ENCODE measurements at places on chromosomes 5 and 9. TPM values are rescaled to one million over a fixed set of nuclear protein-coding genes. Genes with fewer than 3 reads are reported as not detected.

LCN1 gene
- not detected for total RNA-seq

SPATA31D4 gene
- not detected for total RNA-seq

RALGDS gene
- 71.1 TPM for total RNA-seq

PFN3 gene
- total RNA-seq: not detected

PLK2 gene
- 37.5 TPM for total RNA-seq

PARP8 gene
- 54.6 TPM for total RNA-seq

- no peaks in the 10 kb centered on the region for H3K27me3 ChIP-seq
- H3K36me3 ChIP-seq: no peaks in the 10 kb centered on the region
- no peak for DNase-seq
- H3K4me3 ChIP-seq: no peak overlapping the region
Measured at GRCh38 chr5:54095969-54096368, 214.4 kb downstream of the ARL15 start.

DNA sequence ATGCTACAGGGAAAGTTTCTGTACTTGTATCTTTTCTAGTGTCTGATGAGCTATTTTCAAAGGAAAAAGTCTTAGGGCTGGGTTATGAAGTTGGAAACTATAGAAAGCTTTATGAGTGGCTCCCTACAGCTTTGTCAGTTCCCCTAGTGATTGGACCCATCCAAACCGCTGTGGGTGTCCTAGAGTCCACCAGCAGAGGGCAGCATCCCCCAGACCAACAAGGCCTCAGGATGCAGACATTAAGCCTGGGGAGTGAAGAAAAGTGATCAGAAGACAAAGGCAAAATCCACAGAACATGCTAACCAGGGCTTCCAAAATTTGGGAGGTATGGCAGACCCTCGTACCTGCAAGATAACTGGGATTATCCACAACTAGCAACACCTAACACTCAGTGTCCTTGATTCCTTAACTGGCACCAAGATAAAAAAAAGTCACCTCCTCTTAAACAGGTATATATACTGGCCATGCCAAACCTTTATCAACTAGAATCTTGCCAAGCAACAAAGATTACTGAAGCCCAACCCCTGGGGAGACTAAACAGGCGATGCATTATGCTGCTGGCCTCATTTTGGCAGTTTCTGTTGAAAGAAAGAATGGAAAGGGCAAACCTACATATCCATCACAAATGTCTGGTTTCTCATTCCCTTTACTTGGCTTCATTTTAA lies 110.4 kb upstream of the NR5A1 start:
- DNase-seq: peak; percentile 77
- H3K4me1 ChIP-seq: no peaks in the 10 kb centered on the region
- no peaks in the 10 kb centered on the region for H3K36me3 ChIP-seq

GRCh38 chr5:137735555-137736284 lies at the start of gene KLHL3:
KLHL3 (minus strand) TSS chr5:137736089; CDS start chr5:137735646, 443 bp downstream.
- peaks cover 30% of the 10 kb centered on the region for H3K4me1 ChIP-seq
- H3K27ac ChIP-seq: peak within 1 kb of the TSS; percentile 42
- no peaks in the 10 kb centered on the region for H3K36me3 ChIP-seq
- H3K27me3 ChIP-seq: no peaks in the 10 kb centered on the region
- DNase-seq: peak; percentile 46
- H3K4me3 ChIP-seq: peak within 1 kb of the TSS; percentile 48

DNA sequence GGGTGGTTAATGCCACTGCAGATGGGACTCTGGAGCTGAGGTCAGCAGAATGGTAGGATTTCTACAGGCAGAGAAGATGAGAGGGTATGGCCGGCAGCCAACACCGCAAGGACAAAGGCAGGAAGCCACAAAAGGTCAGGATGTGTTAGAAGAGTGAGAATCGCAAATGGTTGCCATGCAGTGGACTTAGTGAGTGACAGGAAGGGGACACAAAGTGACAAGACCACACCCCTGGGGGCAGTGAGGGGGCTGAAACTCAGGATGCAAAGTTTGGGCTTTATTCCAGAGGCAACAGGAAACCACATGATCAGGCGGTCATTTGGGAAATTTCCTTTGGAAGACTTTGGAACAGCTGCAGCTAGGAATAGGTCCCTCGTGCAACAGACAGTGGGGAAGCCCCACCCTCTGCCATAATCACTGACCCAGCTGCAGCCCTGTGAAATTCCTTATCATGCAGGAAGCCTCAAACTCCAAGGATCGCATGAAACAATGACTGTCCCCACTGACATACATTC lies 14.2 kb upstream of the CCDC180 start:
- H3K36me3 ChIP-seq: peaks cover 18% of the 10 kb centered on the region
- H3K27ac ChIP-seq: peak overlapping the region; percentile 13
- H3K4me3 ChIP-seq: no peak overlapping the region
- peaks cover 21% of the 10 kb centered on the region for H3K4me1 ChIP-seq
- H3K27me3 ChIP-seq: no peaks in the 10 kb centered on the region

DNA sequence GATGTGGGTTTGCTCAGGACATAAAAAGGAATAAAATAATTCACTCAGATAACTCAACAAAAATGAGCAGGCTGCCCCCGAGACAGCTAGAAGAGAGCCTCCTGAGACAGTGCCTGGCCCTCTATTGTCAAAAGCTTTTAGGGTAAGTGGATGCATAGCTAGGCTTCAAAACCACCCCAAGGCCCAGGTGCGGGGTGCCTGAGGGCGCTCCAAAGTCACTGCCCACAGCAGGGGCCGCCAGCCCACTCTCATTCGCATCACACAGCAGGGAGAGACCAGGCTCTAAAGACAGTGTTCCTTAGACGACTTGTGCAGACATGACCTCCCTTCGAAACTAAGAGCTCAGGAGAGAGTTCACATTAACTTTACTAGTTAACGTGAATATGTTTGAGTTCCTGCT lies 271.5 kb downstream of the FSTL4 start:
- no peak overlapping the region for H3K4me3 ChIP-seq
- no peaks in the 10 kb centered on the region for H3K27me3 ChIP-seq
- no peaks in the 10 kb centered on the region for H3K36me3 ChIP-seq
- no peak for DNase-seq
- no peak overlapping the region for H3K27ac ChIP-seq
- no peaks in the 10 kb centered on the region for H3K4me1 ChIP-seq

DNA sequence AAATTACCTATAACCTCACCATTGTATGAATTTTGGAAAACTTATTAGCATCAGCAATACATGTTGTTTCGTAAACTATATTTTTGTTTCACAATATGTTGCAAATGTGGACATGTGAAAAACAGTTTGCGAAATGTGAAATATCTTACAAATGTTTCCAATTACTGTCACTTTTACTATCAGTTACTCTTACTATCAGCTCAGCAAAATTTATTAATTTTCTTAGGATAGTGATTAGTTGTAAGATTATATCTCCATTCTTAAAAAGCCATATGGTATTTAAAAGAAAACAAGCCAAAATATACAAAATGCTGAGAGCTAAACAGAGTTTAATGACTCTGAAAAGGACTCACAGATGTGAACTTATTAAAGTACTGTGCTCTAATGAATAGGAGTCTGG lies 111.9 kb upstream of the LPAR1 start:
- no peak overlapping the region for H3K4me3 ChIP-seq
- no peaks in the 10 kb centered on the region for H3K4me1 ChIP-seq
- H3K27me3 ChIP-seq: no peaks in the 10 kb centered on the region
- H3K36me3 ChIP-seq: no peaks in the 10 kb centered on the region
- DNase-seq: no peak

DNA sequence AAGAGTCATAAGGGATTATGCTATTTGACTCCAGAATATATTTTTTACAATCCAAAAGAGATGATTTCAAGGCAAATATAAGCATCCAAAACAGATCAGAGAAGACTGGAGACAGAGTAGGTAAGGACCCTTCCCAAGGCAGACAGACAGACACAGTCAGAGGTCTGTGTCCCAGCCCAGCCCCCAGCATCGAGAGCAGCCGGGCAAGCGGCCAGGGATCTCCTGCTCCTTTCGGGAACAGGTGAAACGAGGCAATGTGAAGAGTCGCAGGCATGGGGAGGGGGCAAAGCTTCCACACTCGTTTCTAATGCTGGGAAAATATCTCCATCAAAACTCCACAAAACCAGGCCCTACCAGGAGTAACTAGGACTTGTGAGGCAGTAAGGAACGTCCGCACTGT lies 5.8 kb downstream of the PAEP start:
- no peaks in the 10 kb centered on the region for H3K4me1 ChIP-seq
- no peak overlapping the region for H3K4me3 ChIP-seq
- H3K27me3 ChIP-seq: peaks cover 18% of the 10 kb centered on the region
- no peak overlapping the region for H3K27ac ChIP-seq

GRCh38 chr5:181222630-181223057 lies 437 bp upstream of the TRIM41 start:
- H3K4me3 ChIP-seq: peak overlapping the region; percentile 84
- no peaks in the 10 kb centered on the region for H3K27me3 ChIP-seq
- peaks cover 45% of the 10 kb centered on the region for H3K4me1 ChIP-seq
- H3K36me3 ChIP-seq: peaks cover 12% of the 10 kb centered on the region
- peak overlapping the region; percentile 97 for H3K27ac ChIP-seq

- H3K36me3 ChIP-seq: no peaks in the 10 kb centered on the region
- no peaks in the 10 kb centered on the region for H3K4me1 ChIP-seq
- DNase-seq: no peak
- no peaks in the 10 kb centered on the region for H3K27me3 ChIP-seq
Measured at GRCh38 chr9:23232831-23233230, 593.2 kb downstream of the ELAVL2 start.

- no peaks in the 10 kb centered on the region for H3K4me1 ChIP-seq
- H3K27ac ChIP-seq: no peak overlapping the region
- no peaks in the 10 kb centered on the region for H3K36me3 ChIP-seq
- no peaks in the 10 kb centered on the region for H3K27me3 ChIP-seq
- DNase-seq: no peak
Measured at GRCh38 chr9:30925126-30925525, 1459.3 kb upstream of the ACO1 start.

DNA sequence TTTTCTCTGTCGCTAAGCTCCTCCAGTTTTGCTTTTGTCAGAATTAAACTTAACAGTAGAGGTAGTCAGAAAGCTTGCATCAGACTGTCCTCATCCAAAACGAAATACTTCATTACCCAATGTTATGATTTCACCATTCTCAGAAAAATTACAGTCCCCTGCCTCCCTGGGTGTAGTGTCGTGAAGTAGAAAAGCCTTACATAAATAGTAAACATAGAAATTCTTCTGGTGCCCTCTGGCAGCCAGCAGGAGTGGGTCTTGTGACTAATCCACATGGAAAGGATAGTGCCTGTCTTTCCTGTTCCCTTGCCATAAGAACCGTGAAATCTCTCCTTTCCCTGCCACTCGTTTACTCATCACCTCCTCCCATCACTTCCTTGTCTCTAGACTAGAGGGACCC lies 230.6 kb downstream of the GNA14 start:
- H3K36me3 ChIP-seq: peaks cover 5% of the 10 kb centered on the region
- H3K4me1 ChIP-seq: peaks cover 15% of the 10 kb centered on the region
- H3K27me3 ChIP-seq: no peaks in the 10 kb centered on the region
- DNase-seq: no peak
- peak overlapping the region; percentile 15 for H3K27ac ChIP-seq

GRCh38 chr5:36177154-36177553 lies 25.2 kb downstream of the SKP2 start:
- H3K27me3 ChIP-seq: no peaks in the 10 kb centered on the region
- no peak for DNase-seq
- no peak overlapping the region for H3K27ac ChIP-seq

DNA sequence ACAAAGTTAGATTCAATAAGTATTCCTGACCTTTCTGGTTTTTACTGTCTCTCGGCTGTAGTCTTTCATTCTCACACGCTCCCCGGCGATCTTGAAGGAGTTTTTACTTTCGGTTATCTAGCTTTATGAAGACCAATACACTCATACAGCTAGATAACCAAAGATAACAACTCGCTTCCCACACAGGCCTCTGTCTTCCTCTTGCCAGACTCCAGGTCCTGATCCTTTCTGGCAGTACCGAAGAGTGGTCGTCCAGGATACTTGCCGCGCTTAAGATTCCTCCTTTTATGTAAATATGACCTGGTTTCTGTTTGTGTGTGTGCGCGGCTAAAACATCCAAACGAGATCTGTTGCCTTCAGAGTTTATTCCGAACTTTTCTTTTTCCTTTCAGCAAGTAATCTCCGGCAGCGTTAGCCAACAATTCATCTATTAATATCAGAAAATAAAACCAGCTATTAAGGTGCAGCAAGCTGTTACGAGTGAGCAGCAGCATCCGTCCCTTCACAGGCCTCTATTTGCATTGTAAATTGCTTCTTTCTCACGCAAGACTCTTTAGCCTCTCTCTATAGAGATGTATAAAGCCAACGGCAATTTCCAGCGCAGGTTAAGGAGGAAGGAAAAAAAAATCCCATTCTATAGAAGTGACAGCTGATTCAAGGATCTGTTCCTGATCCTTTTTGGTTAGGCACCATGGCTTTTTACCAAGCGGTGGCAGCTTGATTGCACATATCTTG lies 216.1 kb downstream of the MEF2C start:
- H3K27me3 ChIP-seq: peaks cover 100% of the 10 kb centered on the region
- H3K4me3 ChIP-seq: peak overlapping the region; percentile 45
- no peak for DNase-seq
- H3K36me3 ChIP-seq: no peaks in the 10 kb centered on the region
- H3K4me1 ChIP-seq: peaks cover 16% of the 10 kb centered on the region
- no peak overlapping the region for H3K27ac ChIP-seq

GRCh38 chr9:14308853-14309145 lies 5.1 kb downstream of the NFIB start:
- H3K27me3 ChIP-seq: no peaks in the 10 kb centered on the region
- H3K4me3 ChIP-seq: peak overlapping the region; percentile 71
- H3K36me3 ChIP-seq: no peaks in the 10 kb centered on the region
- no peaks in the 10 kb centered on the region for H3K4me1 ChIP-seq

DNA sequence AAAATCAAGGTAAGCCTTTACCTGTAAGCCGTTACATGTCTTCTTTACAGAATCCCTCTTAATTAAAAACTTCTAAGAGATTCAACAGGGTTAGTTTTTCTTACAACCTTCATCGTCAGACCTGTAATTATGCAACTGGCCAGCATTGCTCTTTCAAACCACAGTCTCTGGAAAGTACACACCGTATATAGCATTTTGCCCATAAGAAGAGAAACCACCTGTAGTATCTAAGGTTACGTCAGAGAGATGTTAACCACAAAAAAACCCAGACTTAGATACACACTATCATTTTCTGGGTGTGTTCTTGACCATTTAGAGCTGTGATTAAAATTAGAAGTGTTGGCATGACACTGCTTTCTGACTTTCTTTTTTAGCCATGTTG lies 140.0 kb downstream of the MUSK start:
- no peak overlapping the region for H3K4me3 ChIP-seq
- H3K36me3 ChIP-seq: no peaks in the 10 kb centered on the region
- H3K4me1 ChIP-seq: no peaks in the 10 kb centered on the region
- H3K27ac ChIP-seq: no peak overlapping the region
- no peaks in the 10 kb centered on the region for H3K27me3 ChIP-seq
- no peak for DNase-seq

- peaks cover 11% of the 10 kb centered on the region for H3K4me1 ChIP-seq
- no peak overlapping the region for H3K4me3 ChIP-seq
- H3K27me3 ChIP-seq: no peaks in the 10 kb centered on the region
- no peak overlapping the region for H3K27ac ChIP-seq
- no peaks in the 10 kb centered on the region for H3K36me3 ChIP-seq
Measured at GRCh38 chr9:111527347-111527746, 2.4 kb downstream of the ZNF483 start.

DNA sequence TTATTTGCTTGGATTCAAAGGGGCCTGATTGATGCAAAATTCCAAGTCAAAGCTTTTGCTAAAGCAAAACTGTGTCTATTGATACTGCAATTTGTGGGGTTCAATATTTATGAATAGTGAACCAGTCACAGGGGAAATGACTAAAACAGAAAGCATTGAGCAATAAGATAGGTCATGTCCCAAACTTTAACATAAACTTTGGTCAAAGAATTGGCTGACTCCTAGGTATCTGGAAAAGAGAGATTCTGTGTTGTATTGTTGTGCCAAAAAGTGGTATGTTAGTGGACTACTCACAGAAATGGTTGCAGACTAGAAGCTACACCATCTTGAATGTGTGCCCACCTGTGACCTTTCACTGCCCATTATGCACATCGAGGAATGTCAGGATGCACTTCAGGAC lies 585.5 kb upstream of the RGMB start:
- no peak for DNase-seq
- no peaks in the 10 kb centered on the region for H3K36me3 ChIP-seq
- no peaks in the 10 kb centered on the region for H3K4me1 ChIP-seq
- no peaks in the 10 kb centered on the region for H3K27me3 ChIP-seq
